ENCODE measurements at places on chromosomes 1 and 21.

DNA sequence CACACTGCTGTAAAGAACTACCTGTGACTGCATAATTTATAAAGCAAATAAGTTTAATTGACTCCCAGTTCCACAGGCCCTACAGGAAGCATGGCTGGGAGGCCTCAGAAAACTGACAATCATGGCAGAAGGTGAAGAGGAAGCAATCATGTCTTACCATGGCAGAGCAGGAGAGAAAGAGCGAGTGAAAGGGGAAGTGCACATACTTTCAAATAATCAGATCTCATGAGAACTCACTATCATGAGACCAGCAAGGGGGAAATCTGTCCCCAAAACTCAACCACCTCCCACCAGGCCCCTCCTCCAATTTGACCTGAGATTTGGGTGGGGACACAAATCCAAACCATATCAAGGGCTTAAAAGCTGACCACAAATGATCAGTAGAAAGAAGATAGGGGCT, 493.2 kb downstream of the PTPRC start:
- no peak for DNase-seq

GRCh38 chr1:158806916-158807536, 24.1 kb upstream of the MNDA start:
- DNase-seq: no peak

GRCh38 chr1:28518745-28519341, 13.0 kb downstream of the RCC1 start:
- DNase-seq: no peak

GRCh38 chr1:200374569-200375295, 35.1 kb downstream of the ZNF281 start:
- no peak for DNase-seq

GRCh38 chr1:204176049-204176448, 9.9 kb upstream of the REN start:
- DNase-seq: no peak

GRCh38 chr1:98176414-98176813, 255.6 kb upstream of the DPYD start:
- DNase-seq: no peak

DNA sequence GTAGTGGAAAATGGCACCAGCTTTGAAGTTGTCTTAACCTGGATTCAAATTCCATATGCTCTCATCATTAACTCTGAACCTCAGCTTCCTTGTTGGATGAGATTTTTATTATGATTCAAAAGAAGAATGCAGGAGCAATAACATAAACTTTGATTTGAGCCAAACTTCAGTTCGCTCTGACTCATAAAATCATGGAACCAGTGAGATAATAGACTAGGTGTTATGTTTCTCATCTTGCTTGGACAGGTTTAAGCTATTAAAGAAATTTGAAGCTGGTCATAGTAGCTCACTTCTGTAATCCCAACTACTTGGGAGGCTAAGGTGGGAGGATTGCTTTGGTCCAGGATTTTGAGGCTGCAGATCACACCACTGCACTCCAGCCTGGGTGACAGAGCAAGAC, 172.8 kb downstream of the CLEC20A start:
- no peak for DNase-seq

GRCh38 chr1:108570128-108570527, 10.2 kb downstream of the EEIG2 start:
- DNase-seq: no peak

- DNase-seq: no peak
Measured at GRCh38 chr1:246602194-246602593, 35.9 kb downstream of the CNST start.

DNA sequence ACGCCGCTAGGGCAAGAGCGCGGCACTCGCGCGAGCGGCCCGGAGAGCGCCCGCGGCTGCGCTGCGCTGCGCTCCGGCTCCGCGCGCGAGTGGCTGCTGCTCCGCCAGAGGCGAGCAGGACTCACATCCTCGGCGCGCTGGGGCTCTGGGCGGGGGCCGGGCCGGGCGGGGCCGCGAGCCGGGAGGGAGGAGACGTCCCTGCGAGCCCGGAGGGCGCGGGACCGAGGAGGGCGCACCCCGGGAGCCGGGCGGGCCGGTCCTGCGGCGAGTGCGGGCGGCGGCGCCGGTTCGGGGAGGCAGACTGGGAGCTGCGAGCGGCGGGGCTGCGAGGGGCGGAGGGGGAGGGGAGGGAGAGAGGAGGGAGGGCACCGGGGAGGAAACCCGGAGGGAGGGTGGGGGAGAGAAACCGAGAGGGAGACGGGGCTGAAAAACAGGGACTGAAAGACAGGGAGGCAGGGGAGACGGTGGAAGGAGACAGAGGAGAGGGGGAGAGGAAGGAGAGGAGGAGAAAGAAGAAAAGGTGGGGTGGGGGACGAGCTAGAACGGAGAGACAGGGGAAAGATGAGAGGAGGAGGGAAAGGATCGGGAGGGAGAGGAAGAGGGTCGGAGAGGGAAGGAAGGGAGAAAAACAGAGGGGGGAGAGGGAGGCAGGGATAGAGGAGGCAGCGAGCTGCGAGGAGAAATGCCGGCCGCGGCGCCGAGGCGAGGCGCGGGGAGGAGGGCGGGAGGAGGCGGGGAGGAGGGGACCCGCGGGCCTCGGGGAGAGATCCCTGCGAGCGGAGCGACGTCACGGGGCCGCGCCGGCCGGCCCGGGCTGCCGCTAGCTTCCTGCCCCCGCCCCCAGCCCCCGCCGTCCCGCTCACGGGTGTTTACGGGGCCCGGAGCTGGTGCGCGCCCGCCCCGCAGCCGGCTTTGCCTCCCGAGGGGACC, at the start of gene CAMK2N1:
CAMK2N1 (minus strand) TSS at position 684 of the 930 bp plus-strand sequence. CDS start 831 bp downstream, outside the sequence.
- peak; percentile 22 for DNase-seq

- DNase-seq: no peak
Measured at GRCh38 chr1:172401892-172402291, 18.6 kb upstream of the C1orf105 start.

- DNase-seq: no peak
Measured at GRCh38 chr1:29532751-29533150, 296.4 kb downstream of the PTPRU start.

- DNase-seq: no peak
Measured at GRCh38 chr1:208135354-208135753, 108.8 kb downstream of the PLXNA2 start.

DNA sequence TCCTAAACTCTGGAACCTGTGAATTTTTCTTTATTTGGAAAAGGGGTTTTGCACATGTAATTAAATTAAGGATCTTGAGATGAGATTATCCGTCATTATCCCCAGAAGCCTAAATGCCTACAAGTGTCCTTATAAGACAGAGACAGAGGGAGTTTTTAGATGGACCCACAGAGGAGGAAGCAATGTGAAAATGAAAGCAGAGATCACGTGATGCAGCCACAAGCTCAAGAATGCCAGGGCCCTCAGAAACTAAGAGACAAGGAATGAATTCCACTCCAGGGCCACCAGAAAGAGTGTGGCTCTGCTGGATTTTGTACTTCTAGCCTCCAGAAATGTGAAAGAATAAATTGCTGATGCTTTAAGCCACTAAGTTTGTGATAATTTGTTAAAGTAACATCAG, 183.6 kb upstream of the UBE2U start:
- no peak for DNase-seq

DNA sequence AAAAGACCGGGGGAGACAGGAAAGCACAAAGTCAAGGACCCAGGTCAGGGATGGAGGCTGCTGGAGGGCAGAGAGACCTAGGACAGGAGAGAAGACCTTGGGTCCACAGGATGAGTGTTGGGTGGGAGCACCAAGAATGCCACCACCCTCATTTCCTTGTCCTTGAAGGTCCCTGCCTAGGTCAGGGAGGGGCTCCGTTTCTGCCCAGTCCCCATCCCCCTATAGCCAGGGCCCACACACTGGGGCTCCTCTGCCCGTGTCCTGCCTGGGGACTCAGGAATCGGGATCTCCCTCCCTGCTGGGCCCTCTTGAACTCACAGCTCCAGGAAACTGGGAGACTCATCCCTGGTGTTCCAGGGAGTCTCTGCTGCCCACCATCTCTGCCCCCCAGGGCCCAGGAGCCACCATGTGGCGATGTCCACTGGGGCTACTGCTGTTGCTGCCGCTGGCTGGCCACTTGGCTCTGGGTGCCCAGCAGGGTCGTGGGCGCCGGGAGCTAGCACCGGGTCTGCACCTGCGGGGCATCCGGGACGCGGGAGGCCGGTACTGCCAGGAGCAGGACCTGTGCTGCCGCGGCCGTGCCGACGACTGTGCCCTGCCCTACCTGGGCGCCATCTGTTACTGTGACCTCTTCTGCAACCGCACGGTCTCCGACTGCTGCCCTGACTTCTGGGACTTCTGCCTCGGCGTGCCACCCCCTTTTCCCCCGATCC, 584 bp downstream of the TINAGL1 start:
- no peak for DNase-seq

Measured in stimulated activated CD8-positive, alpha-beta memory T cell treated with anti-CD3 and anti-CD28 coated beads, Interleukin-2, amount 100 ng/mL, for 1 hour (primary cell).